Fibroblast of the aortic adventitia (primary cell): ENCODE measurements at places on chromosomes 3 and 15. TPM values are rescaled to one million over a fixed set of nuclear protein-coding genes. Genes with fewer than 3 reads are reported as not detected.

GRCh38 chr3:191339316-191339917 is 9.1 kb upstream of the UTS2B start:
- no peak for DNase-seq

ATP13A5 gene
- total RNA-seq: not detected in 2 replicates

GRCh38 chr3:152206243-152206760 is 62.4 kb upstream of the MBNL1 start:
- no peak for DNase-seq

DNA sequence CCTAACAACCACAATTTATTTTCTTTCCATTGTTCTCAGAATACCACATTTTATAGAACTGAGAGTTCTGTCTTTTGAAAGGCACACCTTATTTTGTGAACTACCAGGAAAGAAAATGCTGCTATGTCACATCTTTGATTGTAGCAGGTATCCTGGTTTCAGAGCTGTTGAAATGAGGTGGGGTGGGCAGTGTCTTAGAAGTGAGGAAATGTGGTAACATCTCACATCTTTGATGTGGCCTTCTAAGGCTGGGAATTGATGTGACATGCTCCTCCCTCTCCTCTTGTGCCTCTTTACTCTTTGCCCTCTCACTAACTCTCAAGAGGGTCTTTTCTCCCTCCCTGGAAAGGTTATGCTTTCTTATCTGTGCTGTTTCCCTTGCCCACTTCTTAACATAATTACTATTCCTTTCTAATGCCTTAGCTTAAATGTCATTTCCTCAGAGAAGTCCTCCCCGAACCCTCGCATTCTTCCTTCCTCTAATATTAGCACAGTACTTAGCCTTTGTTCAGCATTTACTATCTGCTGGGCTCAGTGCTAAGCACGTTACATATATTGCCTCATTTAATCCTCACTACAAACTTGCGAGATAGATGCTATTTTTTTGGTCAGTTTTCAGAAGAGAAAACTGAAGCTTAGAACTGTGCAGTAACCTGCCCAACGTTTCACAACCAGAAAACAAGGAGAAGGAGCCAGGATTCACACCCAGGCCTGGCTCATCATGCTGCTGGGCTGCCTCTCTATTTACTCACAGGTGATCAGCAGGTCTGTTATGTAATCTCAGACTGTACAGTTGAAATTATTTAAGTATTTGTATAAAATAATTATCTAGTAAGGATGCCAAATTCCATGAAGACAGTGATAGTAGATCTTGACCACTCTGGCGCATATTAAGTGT is 24.0 kb upstream of the SPTSSB start:
- DNase-seq: no peak

DNA sequence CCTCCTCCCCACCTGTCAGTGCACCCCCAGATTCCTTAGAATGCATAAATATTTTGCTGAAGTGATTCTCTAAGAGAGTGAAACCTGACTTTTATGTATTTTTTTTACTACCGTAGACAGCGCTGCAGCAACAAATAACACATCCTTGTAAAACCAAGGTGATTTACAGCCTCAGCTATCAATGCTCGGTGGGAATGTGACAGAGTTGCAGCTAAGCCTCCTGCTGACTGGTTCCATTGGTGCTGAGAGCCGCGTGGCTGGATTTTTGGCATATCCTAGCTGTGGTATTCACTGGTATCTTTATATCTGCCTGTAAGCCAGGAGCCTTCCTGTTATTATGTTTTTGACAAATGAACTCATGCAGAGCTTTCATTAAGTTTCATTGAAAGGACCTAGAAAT is 11.0 kb downstream of the FGD5 start:
- no peak for DNase-seq

DNA sequence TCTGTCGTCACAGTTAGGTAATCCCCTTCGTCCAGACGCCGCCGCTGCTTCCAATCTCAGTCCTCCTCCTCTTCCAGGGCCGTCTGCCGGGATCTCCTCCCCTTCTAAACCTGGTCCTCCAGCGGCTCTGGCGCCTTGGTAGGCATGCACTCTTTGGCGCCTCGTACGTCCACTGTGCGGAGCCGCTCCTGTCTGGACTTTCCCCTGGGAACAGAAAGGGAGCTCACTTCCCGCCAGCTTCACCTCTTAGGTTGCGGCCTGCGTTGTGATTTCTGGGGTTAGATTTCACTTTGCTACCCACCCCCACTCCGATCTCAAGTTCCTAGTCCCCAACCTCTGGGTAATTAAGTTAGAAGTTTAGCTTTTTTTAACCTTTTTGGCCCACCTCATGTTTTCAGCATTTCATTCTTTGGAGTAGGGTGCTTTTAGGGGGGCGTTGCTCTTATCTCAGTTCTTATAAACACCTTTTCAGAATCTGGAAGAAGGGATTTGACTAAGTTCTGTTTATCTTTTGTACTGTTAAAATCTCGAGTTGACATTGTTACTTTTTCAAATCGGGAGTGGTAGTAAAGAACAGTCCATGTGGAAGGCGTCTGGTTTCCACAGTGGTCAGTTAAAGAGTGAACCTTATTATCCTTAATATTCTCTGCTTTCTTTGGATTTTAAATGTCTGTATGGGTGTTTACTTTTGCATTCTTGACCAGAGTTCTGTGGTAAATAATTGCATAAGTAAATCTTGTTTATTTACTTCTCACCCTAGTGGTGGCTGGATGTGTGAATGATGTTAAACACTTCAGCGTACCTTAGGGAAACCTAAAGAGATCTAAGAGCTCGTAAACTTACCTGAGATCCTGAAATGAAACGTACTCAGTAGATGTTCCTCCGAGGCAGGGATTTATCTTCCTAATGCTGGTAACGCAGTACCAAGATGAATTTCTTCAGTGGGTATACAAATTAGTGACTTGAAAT is 611 bp downstream of the CTDSPL2 start:
- DNase-seq: peak; percentile 6

CX3CR1 gene
- total RNA-seq: not detected in 2 replicates

DNA sequence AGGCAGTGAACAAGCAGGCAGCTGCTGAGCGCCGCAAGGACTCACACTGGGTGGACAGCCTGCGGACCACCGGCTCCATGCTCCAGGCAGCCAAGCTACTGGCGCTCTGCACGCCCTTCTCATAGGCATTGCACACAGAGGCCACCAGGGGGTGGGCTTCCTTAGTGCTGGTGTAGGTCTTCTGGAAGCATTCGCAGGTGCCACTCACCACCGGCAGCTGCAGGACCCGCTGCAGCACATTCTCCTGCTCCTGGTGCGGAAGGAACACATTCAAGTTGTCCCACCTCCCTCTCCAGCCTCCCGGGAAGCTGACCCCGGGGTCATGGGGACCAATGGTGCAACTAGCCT is 6.0 kb downstream of the PLIN1 start:
- no peak for DNase-seq

FSIP1 gene
- total RNA-seq: 1.4 and 4.2 TPM in 2 replicates

GHSR gene
- not detected in 2 replicates for total RNA-seq

GRCh38 chr3:145648396-145648795 is 512.6 kb downstream of the PLOD2 start:
- no peak for DNase-seq

DNA sequence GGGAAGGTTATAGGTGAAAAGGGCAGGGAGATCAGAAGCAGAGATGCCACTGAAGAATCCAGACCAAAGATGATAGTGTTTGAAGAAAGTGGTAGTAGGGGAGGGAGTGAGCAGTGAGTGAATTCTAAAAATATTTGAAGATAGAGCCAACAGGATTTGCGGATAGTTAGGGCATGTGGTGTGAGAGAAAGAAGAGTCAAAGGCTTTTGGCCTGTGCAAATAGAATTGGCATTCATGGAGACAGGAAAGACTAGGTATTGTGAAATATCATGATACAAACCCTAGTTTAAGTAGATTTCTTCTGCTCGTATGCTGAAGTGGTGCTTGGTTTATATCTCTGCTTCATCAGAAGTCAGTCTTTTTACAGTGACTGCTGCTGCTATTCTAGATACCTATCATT is 224.2 kb upstream of the CFAP20DC start:
- peak; percentile 62 for DNase-seq

GRCh38 chr3:184323696-184324095 is 9.3 kb downstream of the EIF4G1 start:
- no peak for DNase-seq

- peak; percentile 2 for DNase-seq
Measured at GRCh38 chr3:144840866-144841265, 869.2 kb downstream of the DIPK2A start.

- DNase-seq: peak; percentile 18
Measured at GRCh38 chr15:88029696-88030095, 226.8 kb downstream of the NTRK3 start.

GABRG3 gene
- not detected in 2 replicates for total RNA-seq

DNA sequence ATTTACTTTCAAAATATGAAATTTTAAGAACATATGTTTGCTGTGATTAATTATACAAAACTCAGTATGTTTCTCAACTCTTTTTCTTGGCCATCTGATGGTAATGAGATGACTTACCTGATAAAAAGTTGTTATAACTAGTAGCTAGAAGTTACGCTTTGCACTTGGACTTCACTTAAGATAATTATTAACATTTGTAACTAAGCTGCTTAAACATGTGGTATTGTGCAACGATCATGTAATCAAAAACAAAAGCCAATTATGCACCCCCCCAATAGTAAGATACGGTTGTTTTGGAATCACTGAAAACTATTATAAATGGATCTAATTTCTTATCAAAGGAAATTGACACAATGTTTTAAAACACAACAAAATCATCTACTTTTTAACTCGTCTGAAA is 342.9 kb downstream of the CNTN3 start:
- no peak for DNase-seq

- no peak for DNase-seq
Measured at GRCh38 chr15:36707884-36708435, 128.5 kb downstream of the CDIN1 start.

DNA sequence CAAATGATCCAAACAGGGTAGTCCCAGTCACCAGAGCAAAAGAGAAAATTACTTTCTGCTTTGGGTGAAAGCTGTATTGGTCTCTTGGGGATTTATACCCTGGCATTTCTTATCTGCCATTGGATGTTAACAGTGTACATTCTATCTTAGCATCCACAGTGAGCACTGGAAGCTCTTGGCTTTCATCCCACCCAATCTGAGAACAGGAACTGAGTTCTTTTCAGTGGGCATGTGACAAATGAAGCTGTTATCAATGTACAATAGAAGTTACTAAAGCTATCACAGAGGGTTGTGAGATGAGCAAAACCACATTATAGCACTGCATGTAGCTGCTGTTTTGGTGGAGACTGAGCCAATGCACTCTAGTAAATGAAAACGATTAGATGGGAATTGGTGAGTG is 300.7 kb downstream of the TUSC7 start:
- no peak for DNase-seq

PLSCR1 gene
- 97.4 and 173 TPM in 2 replicates for total RNA-seq

DNA sequence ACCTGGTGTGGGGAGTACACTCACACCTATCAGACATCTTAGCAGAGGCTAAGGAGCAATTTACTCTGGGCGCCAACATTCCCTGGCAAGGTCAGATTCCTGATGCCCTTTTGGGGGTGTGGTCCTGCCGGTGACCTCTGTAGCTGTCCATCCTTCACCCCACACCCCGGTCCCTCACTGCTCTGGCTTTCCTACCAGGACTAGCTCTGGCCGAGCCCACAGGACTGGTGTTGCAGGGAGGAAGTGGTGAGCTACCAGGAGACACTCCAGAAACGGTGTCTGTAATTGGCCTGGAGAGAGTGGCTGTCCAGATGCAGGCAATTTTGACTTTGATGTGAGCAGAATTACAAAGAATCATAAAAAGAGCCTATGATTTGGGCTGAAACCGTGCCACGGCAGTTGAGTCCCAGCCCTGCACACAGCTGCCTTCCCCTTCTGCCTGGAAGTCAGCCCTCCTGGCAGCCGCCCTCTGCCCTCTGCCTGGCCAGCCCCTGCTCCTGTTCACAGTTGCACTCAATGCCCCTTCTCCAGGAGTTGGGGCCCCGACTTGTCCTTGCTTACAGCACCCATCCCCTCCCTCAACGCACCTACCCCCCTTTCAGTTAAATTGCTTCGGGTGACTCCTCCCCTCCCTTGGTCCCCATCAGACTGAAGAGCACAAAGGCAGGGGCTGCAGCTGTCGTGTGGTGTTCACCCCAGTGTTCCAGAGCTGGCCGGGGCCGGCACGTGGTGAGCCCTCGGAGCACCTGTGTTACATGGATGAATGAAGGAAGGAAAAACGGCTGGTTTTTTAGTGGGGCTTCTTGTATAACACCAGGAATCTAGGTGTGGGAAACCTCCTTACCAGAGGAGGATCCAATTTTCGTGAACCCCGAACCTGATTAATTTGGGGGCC is 80.2 kb upstream of the TPM1 start:
- no peak for DNase-seq

DNA sequence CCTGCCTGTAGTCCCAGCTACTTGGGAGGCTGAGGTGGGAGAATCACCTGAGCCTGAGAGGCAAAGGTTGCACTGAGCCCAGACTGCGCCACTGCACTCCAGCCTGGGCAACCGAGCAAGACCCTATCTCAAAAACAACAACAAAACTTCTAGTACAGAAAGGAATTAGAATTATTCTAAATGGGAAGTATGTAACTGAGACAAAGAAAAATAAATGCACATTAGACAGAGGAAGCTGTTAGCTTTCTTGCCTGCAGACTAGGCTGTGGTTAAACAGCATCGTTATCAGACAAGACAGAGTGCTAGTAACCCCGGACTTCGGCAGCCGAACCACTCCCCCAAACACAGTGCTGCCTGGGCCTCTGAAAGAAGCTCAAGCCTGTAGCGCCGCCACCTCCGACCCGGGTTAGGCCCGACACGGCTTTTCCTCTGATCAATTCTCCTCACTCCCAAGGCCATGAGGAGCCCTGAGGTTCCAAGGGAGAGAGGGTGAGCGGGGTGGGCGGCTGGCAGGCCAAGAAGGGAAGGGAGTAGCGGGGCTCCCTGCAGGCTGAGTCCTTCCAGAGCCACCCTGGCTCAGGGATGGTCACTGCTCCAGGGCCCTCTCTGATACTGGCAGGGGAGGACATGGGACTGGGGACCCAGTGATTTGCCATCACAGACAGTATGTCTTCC is 44.8 kb upstream of the MUC4 start:
- no peak for DNase-seq

- peak; percentile 85 for DNase-seq
Measured at GRCh38 chr3:124707656-124708062, 22.6 kb upstream of the UMPS start.

GRCh38 chr3:96466441-96466840 is 348.0 kb upstream of the EPHA6 start:
- no peak for DNase-seq

DNA sequence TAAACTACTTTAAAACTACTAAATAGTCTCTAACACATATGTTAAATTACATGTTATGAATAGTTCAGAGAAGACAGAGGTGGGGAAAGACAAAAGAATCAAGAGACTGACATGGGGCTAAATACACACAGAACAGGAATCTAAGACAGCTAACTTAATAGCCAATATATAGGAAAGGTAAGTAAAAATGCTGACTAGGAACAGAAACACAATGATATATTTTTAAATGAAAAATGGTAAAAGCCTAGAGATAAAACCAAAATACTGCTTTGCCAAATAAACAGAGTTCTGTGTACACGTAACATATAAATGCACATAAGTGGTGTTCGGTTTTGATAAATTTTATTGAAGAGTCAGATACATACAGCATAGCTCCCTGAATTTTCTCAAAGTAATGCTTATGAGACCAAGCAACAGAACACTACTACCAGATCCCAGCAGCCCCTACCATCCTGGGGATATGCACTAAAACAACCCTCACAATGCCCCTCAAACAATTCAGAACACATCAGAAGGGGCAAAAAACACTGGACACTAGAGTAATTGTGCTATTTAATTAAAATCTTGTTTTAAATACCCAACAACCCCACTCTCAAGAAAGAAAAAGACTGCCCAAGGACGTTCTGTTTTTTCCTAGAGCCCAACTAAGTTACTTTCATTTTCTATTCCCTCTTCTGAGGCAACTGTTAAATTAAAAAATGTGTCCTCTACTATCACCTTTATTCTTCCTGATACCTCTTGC is 121.1 kb downstream of the ADAM10 start:
- peak; percentile 36 for DNase-seq

TICRR gene
- 0.33 and 8.8 TPM in 2 replicates for total RNA-seq

THSD4 gene
- 28.1 and 50.9 TPM in 2 replicates for total RNA-seq
